ENCODE measurements at places on chromosomes 2 and 18. TPM values are rescaled to one million over a fixed set of nuclear protein-coding genes. Genes with fewer than 3 reads are reported as not detected.

The RAB17 gene
- polyA plus RNA-seq: 6.3 TPM

DNA sequence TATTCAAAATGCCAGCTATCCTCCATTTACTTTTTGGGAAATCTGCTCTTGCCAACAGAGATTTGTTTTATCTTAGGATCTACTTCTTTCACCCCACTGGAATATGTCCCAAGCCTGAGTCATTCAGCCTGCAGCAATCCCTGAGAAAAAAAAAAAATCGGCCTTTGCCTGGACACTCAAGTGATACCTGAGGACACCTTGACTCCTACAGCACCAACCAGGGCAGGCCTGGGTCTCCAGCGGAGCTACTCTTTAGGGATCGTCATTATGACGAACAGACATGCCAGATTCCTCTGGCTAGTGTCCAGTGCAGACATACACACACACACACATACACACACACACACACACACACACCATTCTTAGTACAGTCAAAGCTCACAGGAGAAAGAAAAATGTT is 2.2 kb upstream of the UGT1A6 start:
- DNase-seq: no peak

- no peak for DNase-seq
Measured at GRCh38 chr2:3759331-3759730, 56.0 kb downstream of the DCDC2C start.

The G6PC2 gene
- polyA plus RNA-seq: 2.4 TPM

The THSD7B gene
- polyA plus RNA-seq: 2.1 TPM

The MOGAT1 gene
- polyA plus RNA-seq: not detected

GRCh38 chr2:169721016-169721415 is 12.6 kb upstream of the KLHL23 start:
- DNase-seq: no peak

DNA sequence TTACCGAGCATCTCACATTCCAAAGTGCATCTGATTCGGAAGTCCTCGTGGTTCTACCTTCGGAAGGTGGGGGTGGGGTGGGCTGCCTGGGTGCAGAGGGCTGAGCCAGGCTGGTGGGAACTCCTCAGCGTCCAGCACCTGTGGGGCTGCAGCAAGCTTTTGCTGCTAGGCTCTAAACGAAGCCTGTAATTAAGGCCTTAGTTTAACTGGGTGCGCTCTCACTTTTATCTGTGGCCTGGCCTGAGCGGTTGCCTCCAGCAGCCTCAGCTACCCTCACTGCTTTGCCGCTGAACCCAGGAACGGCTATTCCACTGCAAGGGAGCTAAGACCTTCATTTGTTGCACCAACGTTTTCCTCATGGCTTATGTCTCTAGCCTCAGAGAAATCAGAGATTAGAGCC is 48.4 kb downstream of the TMEM17 start:
- no peak for DNase-seq

DNA sequence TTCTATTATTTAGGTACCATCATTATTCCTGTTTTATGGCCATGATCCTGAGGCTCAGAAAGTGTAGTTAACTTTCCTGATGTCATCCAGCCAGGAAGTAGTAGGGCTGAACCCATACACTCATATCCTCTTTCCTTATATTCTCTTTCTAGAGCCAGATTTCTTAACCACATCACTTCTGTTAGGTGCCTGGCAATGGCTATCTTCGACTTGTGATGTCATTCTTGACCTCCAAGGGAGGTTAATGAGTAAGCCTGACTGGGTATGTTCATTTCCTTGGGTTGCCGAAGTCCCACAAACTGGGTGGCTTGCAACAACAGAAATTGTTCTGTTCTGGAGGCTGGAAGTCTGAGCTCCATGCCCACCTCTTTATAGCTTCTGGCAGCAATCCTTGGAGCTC is 43.4 kb downstream of the ITGB6 start:
- no peak for DNase-seq

The UNC80 gene
- polyA plus RNA-seq: 8.2 TPM

The CABYR gene
- polyA plus RNA-seq: 554 TPM

The UGT1A8 gene
- not detected for polyA plus RNA-seq

The UGT1A10 gene
- polyA plus RNA-seq: 0.29 TPM

The MAIP1 gene
- 13.6 TPM for polyA plus RNA-seq

The OR6B2 gene
- polyA plus RNA-seq: not detected

GRCh38 chr2:202555356-202555755 is 79.4 kb upstream of the FAM117B start:
- DNase-seq: no peak

- DNase-seq: peak; percentile 12
Measured at GRCh38 chr2:38719706-38720105, 31.5 kb downstream of the SRSF7 start.

DNA sequence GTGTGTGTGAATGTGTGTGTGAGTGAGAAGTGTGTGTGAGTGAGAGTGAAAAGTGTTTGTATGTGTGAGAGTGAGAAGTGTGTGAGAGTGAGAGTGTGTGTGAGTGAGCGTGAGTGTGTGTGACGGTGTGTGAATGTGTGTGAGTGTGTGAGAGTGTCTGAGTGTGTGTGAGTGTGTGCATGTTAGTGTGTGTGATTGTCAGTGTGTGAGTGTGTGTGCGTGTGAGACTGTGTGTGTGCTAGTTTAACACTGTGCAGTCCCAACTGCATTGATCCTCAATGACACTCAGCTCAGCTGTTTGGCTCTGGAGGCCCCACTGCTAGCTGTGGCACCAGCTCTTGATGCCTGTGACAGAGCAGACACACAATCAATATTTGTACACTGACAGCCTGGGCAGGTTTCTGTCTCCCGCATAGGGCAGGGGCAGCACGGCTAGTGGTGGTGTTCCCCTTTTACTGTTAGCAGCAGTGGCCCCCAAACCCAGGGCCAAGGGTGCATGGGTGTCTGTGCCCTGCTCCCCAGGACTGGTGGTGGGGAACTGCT is 135.0 kb downstream of the INHBB start:
- DNase-seq: no peak

- no peak for DNase-seq
Measured at GRCh38 chr2:19809206-19809605, 92.6 kb downstream of the TTC32 start.

The GNLY gene
- 2.2 TPM for polyA plus RNA-seq

DNA sequence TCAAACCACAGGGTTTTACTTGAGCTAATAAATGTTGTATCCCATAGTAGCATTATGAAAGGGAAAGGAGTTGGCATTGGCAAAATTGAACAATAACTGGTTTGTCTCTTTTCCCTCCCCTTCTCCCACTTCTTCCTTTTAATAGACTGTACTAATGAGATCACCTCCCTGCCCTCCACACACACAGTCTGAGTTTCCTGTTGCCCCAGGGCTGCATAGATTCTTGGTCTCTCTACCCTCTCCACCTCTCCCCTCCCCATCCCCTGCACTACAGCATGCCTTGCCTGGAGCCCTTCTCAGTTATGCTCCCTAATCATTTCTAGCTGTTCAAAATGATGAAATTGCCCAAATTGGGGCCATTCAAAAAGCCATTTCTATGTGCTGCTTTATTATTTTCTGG is 37.2 kb upstream of the NEMP2 start:
- DNase-seq: no peak
